ENCODE measurements at places on chromosomes 12 and 14. TPM values are rescaled to one million over a fixed set of nuclear protein-coding genes. Genes with fewer than 3 reads are reported as not detected.

Gene RFLNA
- total RNA-seq = not detected

Gene MAP4K5
- 23.5 TPM for total RNA-seq

Gene TUNAR
- total RNA-seq = not detected

Gene OTX2
- not detected for total RNA-seq

Gene MMP19
- 2.0 TPM for total RNA-seq

Gene KRT6C
- total RNA-seq = not detected

Gene CFAP251
- total RNA-seq = 5.2 TPM

Gene SPSB2
- 10.8 TPM for total RNA-seq

Gene HOXC12
- total RNA-seq = not detected

Gene STAC3
- not detected for total RNA-seq

Gene STON2
- 6.3 TPM for total RNA-seq

Gene GPR132
- not detected for total RNA-seq

Gene REP15
- 0.25 TPM for total RNA-seq

Gene TOGARAM1
- 8.2 TPM for total RNA-seq

Gene ZNF10
- total RNA-seq = 3.0 TPM

Gene NRXN3
- 0.39 TPM for total RNA-seq

Gene APOF
- not detected for total RNA-seq

Gene SERPINA9
- not detected for total RNA-seq

Gene CIROP
- total RNA-seq = not detected

Gene GLT8D2
- 25.3 TPM for total RNA-seq

Gene MMP14
- total RNA-seq = 298 TPM

Gene KRT4
- not detected for total RNA-seq

Gene TRMT61A
- total RNA-seq = 5.8 TPM

Gene NELL2
- total RNA-seq = 6.7 TPM

Gene TTC9
- total RNA-seq = 0.88 TPM

Gene HOXC10
- 2.0 TPM for total RNA-seq

Gene OTOGL
- 0.02 TPM for total RNA-seq

Gene CPM
- 1.7 TPM for total RNA-seq

Gene FCF1
- 32.3 TPM for total RNA-seq

Gene MSI1
- 0.35 TPM for total RNA-seq

Gene SLC25A47
- total RNA-seq = not detected

Gene GNB3
- total RNA-seq = 1.0 TPM

Gene ESR2
- total RNA-seq = 0.10 TPM

Gene GDF3
- total RNA-seq = not detected

Gene RERG
- total RNA-seq = 0.14 TPM

Gene AQP2
- total RNA-seq = not detected

Gene PLCZ1
- total RNA-seq = not detected

Gene NFE2
- 1.2 TPM for total RNA-seq

Gene LRCOL1
- total RNA-seq = not detected

Gene PLEKHH1
- total RNA-seq = 0.94 TPM

Gene SCNN1A
- 1.7 TPM for total RNA-seq

Gene GPX2
- total RNA-seq = not detected

Gene ZBTB1
- 34.7 TPM for total RNA-seq

Gene OAS1
- 48.0 TPM for total RNA-seq

Gene NT5DC3
- total RNA-seq = 3.2 TPM

Gene DDX54
- total RNA-seq = 24.4 TPM

Gene PFDN5
- 462 TPM for total RNA-seq

Gene ANKS1B
- 1.8 TPM for total RNA-seq

Gene SIX4
- 8.3 TPM for total RNA-seq

Gene LALBA
- not detected for total RNA-seq

Gene DTX1
- total RNA-seq = 1.3 TPM

Gene SLC5A8
- total RNA-seq = not detected

Gene SIX1
- 23.3 TPM for total RNA-seq
